ENCODE measurements at places on chromosomes 7 and 10. TPM values are rescaled to one million over a fixed set of nuclear protein-coding genes. Genes with fewer than 3 reads are reported as not detected.

GRCh38 chr10:47214520-47214919, 85.5 kb upstream of the GDF10 start:
- no peak for DNase-seq

EN2 gene
- not detected for total RNA-seq

- no peak for DNase-seq
Observed at GRCh38 chr10:26085549-26085948, 131.0 kb upstream of the GAD2 start.

DNA sequence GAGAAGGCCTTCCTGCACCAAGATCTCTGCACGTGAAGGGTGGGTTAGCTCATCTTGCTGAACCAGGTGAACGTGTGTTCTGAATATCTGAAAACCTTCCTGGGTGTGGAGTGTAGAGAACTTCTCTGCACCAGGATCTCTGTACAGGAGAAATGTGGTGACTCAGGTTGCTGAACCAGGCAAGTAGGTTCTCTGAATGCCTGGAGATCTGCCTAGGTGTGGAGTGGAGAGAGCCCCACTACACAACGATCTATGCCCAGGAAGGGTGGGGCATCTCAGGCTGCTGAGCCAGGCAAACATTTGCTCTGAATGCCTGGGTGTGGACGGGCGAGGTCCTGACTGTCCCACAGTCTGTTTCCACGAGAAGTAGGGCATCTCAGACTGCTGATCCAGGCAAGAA, 1002.3 kb upstream of the KCND2 start:
- no peak for DNase-seq

- no peak for DNase-seq
Observed at GRCh38 chr7:139648391-139648861, 124.9 kb downstream of the CLEC2L start.

DNA sequence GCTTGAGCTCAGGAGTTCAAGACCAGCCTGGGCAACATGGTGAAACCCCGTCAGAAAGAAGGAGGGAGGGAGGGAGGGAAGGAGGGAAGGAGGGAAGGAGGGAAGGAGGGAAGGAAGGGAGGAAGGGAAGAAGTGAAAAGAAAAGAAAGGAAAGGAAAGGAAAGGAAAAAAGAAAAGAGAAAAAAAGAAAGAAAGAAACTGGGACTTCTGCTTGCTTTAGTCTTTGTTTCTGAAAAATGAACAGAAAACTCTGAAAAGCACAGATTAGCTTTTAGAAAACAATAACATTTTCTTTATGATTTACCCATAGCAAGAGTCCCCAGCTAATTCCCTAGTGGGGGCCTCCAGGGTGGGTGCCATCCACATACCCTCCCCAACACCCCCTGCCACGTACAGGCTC, 46.8 kb downstream of the ATOH7 start:
- DNase-seq: no peak

DNA sequence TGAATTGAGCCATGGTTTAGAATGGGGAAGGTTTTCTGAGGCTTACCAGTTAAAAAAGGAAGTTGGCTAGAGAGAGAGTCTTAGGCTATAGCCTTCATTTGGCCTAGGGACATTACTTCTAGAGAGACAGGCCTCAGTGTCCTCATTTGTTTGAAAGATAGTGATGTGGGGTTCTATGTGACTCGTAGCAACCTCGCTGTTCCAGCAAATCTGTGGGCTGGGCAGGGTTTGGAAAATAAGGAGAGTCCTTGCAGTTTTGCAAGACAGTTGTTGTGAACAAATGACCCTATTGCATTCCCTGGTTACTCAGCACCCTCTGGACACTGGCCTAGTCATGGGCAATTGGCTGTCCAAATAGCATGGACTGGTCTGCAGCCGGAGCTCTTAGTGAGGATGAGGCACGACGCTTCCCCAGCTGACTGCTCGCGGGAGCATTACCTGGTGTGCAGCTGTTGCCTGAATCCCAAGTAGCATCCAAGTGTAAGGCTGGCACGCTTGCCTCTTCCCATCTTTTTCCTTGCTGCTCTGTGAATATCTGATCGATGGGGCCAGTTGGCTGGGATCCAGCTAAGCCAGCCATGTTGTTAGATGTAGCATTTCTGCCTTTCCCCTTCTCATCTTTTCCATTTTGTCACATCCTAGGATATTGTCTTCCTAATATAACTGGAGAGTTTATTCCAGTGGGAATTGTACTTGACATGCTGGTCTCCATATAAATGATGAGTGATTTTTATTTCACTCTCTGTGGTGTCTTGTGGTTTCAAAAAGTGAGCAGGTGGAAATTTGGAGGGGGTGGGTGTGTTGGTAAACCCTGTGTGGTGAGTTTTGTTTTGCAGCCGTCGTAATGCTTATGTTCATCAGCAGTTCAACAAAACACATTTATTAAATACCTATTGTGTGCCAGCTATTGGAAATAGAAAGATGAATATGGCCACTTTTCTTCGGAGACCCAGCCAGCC, 99.8 kb downstream of the SND1 start:
- DNase-seq: no peak

SPDYE2 gene
- total RNA-seq: 1.1 TPM

DNA sequence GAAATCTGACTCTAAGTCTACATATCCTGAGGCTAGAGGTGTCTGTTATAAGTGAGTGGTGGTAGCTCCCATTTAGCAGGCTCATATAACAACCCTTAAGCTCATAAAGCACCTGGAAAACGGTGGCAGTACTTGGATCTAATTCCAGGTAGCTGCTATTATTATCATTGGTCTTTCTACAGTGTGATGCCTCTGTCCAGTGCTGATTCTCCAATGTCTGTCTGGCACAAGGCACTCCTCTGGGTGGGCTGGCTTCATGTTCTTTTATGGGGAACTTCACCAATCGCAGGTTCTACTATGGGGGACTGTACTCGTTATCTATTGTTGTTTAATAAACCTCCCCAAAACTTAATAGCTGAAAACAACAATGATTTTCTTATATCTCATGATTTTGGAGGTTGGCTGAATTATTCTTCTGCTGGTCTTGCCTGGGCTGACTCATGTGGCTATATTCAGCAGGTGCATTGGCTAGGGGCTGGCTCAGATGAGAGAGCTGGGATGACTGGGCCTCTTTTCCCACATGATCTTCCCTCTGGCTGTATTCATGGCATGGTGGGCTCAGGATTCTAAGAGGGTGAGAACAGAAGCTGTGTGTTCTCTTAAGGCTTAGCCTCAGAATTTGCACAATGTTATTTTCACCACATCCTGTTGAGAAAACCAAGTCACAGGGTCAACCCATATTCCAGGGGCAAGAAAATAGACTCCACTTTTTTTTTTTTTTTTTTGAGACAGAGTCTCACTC, 93.0 kb upstream of the PCGF5 start:
- no peak for DNase-seq

DNA sequence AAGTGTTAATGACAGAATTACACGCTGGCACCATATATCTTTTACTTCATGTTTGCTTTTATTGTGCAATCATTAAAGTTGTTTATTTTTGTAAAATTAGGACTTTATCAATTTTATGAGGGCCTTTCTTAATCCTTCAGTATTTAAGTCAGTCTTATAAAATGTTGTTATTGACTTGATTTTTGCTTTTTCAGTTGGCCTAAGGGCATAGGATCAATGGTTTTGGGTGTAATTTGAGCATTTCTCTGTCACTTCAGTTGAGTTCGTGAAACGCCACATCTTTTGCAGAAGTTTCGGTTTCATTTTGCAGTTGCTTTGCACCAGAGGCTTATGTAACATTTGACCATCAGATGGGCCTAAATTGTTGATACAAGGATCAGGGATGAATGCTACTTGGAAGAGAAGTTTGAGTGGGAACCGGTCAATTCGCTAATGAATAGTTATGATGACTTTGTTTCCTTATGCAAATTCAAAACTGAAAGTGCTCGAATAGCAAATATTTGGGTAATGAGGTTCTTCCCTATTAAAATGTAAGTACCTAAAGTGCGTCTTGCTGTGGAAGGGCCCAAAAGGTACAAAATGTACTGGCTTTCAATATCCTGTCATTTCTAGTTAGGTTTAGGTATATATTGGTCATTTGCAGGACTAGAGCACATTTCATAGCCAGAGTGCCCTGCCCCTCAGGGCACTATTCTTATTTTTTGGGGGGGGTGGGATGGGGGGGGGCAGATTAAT, 340.9 kb downstream of the LRMDA start:
- DNase-seq: no peak

LRIT1 gene
- total RNA-seq: not detected

COL1A2 gene
- total RNA-seq: 40.0 TPM

DNA sequence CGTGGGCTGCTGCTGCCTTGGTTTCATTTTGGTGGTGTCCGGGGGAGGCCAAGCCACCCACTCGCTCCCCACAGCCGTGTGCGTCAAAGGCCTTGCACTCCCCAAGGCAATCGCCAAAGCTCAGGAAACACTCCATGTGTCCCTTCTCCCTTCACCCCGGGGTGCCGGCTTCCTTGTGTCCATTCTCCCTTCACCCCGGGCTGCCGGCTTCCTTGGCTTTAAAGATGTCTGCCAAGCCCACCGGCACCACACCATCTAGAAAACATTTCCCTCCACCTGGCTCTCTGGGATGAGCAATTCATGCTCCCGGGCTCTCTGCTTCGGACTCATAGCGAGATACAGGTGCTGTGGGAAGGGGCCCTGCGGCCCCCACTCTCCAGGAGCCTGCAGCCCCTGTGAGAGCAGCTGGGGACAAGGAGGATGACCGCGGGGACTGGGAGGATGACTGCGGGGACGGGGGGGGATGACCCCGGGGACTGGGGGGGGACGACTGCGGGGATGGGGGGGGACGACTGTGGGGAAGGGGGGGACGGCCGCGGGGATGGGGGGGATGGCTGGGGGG, 322.1 kb downstream of the DNAJB6 start:
- no peak for DNase-seq

GRCh38 chr7:15620491-15621185, 58.8 kb upstream of the AGMO start:
- DNase-seq: no peak

DNA sequence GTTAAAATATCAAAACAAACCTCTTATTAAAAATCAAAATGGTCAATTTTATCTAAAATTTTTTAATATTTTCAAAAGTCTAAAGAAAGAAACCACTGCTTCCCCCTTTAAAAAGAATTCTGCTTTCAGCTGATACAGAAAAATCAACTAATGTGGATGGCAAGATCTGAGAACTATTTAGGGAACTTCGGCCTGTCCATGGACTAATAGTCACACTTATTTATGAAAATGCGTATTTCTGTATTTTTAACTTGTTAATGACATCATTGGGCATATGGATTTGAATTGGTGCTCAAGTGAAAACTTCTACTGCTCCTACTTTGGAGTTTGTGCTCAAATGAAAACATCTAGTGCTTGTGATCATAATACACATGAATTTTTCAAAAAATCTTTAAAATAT, 31.9 kb downstream of the RNLS start:
- DNase-seq: no peak

- no peak for DNase-seq
Observed at GRCh38 chr7:148662646-148663045, 36.1 kb upstream of the CUL1 start.

ITGB8 gene
- total RNA-seq: 10.2 TPM

WDR86 gene
- 2.4 TPM for total RNA-seq

DNA sequence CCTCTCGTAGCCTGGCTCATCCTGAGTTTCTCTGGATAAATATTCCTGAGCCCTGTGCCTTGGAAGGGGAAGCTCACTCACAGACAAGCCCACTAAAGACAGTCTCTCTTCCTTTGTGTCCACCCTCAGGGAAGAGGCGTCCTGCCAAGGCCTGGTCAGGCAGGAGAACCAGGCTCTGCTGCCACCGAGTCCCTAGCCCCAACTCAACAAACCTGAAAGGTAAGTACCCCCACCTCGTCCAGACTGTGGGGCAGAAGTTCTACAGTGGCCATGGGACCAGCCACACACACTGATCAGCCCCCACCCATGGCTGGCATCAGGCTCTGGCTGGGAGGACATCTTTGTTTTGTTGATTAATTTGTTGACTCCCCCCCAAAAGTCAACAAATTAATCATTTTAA, 2.8 kb downstream of the GPR15LG start:
- no peak for DNase-seq

CYP2C19 gene
- total RNA-seq: not detected

- DNase-seq: no peak
Observed at GRCh38 chr7:148856891-148857290, 27.2 kb downstream of the EZH2 start.

GRCh38 chr10:33716501-33717267, 382.2 kb upstream of the NRP1 start:
- DNase-seq: no peak

DNA sequence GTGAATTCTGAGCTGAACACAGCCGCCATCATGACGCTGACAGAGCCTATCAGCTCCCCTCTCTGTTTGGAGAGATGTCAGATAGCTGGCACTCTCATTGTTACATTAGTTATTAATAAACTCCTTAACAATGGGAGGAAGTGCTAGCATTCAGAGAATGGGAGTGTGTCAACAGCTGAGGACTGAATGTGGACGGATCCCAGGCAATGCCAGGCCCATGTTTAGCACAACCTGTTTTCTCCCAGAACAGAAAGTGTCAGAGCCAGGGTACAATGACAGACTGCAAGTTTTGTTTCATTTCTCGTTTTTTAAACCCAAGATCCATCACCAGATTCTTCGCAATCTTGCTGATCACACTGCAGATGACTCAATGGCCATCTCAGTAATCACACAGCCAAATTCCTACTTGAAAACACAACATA, 99.6 kb downstream of the PRPF18 start:
- no peak for DNase-seq

GRCh38 chr10:103671126-103671895, 177.8 kb downstream of the NEURL1 start:
- DNase-seq: peak; percentile 64

- no peak for DNase-seq
Observed at GRCh38 chr10:82282782-82283456, 407.9 kb downstream of the NRG3 start.

DNA sequence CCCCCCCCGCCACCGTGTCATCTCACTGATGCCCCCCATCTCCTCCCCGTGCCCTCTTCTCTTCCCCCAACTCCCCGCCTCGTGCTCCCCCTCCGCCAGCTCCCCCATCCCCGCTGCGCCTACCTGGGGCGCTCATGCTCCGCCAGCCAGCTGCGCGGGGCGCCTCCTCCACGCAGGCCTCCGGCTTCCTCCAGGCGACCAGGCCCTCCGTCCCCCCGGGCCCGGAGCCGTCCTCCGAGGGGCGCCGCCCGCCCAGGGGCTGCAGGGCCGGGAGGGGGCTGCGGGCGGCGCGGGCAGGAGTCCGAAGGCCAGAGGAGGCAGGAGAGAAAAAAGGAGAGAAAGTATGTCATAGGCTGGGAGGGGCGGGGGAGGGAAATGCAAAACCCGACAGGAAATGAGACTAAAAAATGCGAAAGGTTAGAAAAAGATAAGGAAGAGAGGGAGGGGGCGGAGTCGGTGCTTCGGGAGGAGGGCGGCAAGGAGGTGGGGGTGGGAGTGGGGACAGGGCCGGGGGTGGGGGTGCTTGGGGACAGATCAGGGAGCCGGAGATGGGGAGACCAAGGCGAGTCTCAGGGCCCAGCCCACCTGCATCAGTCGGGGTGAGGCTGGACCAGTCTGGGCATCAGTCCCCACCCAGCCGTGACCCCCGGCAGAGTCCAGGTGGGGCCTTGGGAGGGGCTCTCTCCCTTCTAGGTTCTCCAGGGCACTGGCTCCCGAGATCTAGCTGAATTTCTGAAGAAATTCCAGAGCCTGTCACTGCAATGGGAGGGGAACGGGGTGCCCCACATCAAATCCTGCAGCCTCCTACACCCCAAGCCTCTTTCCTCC, at the start of gene CARD11:
Gene CARD11, minus strand, starts transcription at position 324 of the 828 bp plus-strand sequence. CDS start 85,361 bp downstream, outside the sequence.
- no peak for DNase-seq

NPTX2 gene
- total RNA-seq: 1.2 TPM

Measured in upper lobe of left lung (tissue), 6 donors.